Renal cortical epithelial cell (primary cell): ENCODE measurements at places on chromosomes 16 and 17. TPM values are rescaled to one million over a fixed set of nuclear protein-coding genes. Genes with fewer than 3 reads are reported as not detected.
A peak's percentile ranks its signal among the peaks of the same experiment; 100 is the strongest.

Gene KRTAP16-1
- total RNA-seq, result not detected in 2 replicates

Gene KRT17
- total RNA-seq, result 4.1 and 95.2 TPM in 2 replicates

- no peak for DNase-seq
Observed at GRCh38 chr16:58384437-58385055, 7.7 kb upstream of the GINS3 start.

GRCh38 chr17:73580073-73580710 is 64.1 kb downstream of the SDK2 start:
- DNase-seq, result no peak

DNA sequence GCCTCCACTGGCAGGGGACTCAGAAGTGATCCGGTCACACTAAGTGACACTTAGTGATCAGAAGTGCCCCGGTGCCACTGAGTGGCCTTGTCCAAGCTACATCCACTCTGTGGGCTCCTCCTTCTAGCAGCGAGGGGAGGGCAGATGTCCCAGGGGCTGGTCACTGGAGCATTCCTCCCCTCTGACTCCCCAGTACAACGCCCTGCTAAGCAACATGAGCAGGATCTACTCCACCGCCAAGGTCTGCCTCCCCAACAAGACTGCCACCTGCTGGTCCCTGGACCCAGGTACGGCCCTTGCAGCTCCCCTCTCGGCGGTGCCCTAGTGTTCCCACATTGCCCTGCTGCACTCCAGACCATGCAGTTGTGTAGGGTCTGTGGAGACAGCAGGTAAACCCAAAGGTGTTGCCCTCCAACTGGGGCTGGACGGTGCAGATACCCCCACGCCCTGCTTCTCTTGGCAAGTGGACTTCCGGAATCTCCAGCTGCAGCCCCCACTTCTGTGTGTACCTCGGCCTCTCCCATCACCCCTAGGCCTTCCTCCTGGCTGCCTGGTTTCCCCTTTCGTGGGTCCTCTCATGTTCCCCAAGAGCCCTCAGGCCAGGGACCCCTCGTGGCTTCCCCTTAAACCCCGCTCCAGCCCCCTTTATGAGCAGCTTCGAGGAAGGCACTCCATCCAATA is 2.1 kb downstream of the ACE start:
- peak; percentile 80 for DNase-seq

- no peak for DNase-seq
Observed at GRCh38 chr16:11009027-11009755, 64.8 kb downstream of the CLEC16A start.

Gene KPNB1
- 421 and 446 TPM in 2 replicates for total RNA-seq

- DNase-seq, result no peak
Observed at GRCh38 chr17:1260770-1261161, 9.5 kb upstream of the BHLHA9 start.

GRCh38 chr16:66489818-66490217 is 60.1 kb downstream of the TK2 start:
- DNase-seq, result no peak

- peak; percentile 86 for DNase-seq
Observed at GRCh38 chr16:391885-392335, 5.1 kb upstream of the NME4 start.

- no peak for DNase-seq
Observed at GRCh38 chr16:50900391-50900942, 158.6 kb downstream of the CYLD start.

DNA sequence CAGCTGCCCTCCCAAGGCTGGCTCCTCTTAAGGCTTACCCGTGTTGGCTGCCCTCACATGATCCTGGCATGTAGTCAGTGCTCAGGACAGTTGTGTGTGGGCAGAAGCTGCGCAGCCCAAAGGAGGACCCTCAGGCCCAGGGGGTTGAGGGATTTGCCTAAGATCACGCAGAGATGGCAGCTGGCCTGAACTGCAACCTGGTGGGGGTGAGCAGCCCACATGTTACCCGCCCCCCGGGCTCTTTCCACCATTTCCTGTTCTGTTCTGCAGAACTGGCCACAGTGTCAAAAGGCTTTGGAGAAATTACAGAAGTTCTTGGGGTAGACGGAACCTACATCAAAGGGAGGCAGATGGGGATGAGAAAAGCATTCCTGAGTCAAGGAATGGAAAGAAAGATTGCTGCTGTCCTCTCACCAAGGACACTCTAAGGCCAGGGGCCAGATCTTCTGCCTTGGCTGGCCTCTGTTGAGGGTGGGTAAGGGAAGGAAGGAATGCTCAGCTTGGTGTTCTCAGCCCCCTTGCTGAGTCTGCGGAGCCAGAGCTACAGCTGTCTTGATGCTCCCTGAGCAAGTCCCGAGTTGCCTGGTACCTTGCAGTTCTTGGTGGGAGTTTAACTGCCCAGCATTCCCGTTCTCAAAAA is 53.0 kb downstream of the EPN2 start:
- DNase-seq, result no peak

DNA sequence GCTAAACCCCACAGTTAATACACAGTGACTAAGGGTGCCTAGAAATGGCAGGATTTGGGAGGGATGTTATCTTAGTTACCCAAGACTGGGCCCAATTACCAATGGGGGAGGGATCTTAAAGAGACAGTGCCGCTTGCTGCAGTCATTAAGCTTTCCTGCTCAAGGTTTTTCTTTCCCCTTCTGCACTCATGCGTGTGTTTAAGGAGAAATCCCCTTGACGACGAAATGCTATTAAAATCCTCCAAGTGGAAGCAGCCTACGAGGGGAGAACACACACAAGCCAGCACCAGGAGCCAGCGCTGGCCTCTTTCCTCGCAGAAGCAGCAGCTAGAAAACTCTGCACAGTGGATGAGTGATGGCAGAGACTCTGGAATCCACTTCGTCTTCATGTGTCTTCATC is 22.0 kb downstream of the SALL1 start:
- DNase-seq, result peak; percentile 79

GRCh38 chr17:75899353-75899752 is 2.6 kb upstream of the TRIM65 start:
- no peak for DNase-seq

DNA sequence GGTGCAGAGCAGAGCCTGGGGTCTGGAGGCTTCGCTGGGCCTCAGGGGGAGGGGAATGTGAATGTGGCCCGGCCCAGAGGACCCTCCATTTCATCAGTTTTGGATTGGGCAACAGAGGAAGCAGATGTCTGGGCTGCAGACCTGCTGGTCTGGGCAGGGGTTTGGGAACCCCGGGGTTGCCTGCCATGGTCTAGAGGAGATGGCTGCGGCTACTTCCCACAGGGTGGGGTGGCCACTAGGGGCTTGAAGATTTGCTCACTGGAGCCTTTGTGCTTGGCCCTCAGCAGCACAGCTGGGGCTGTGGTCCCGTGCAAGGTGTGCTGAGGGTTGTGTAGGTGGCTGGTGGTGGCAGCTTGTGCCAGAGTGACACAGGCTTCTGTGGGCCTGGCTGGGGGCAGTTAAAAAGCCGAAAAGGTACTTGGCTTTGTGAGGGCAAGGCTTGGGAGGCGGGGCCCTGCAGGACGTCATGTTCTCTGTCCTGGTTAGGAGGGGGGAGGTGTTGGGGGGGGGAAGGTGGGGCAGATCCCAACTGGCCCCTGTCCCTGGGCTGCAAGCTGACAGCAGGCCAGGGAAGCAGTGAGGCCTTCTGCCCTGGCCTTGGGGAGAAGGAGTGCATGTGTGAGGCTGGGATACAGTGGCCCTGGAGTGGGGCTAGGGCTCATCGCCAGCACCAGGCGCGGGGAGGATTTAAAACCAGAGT is 98.0 kb downstream of the KPNA2 start:
- no peak for DNase-seq

GRCh38 chr17:50214976-50215760 is 13.7 kb upstream of the COL1A1 start:
- no peak for DNase-seq

Gene ATP6V0D1
- 127 and 183 TPM in 2 replicates for total RNA-seq

Gene CCL14
- not detected in 2 replicates for total RNA-seq

- DNase-seq, result no peak
Observed at GRCh38 chr17:21297597-21297996, 13.1 kb downstream of the MAP2K3 start.

Gene STUB1
- 78.5 and 115 TPM in 2 replicates for total RNA-seq

DNA sequence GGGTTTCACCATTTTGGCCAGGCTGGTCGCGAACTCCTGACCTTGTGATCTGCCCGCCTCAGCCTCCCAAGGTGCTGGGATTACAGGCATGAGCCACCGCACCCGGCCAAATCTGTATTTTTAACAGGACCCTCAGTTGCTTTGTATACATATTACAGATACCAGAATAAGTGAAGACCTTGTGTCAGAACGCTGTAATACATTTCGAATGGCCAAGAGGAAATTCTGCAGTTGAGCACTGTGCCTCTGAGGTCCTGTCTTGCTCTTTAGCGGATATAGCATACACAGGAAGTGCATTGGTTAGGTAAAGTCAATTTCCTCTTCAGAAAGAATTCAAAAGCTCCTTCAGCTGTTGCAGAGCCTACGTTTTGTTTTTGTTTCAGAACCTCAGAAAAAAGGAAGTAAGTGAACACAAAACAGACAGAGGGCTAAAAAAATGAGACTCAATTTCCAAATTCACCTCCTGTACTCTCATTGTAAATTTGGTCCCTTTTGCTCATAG is 15.7 kb downstream of the CRLF3 start:
- no peak for DNase-seq

- DNase-seq, result no peak
Observed at GRCh38 chr17:16583781-16584180, 14.8 kb upstream of the ZNF287 start.

DNA sequence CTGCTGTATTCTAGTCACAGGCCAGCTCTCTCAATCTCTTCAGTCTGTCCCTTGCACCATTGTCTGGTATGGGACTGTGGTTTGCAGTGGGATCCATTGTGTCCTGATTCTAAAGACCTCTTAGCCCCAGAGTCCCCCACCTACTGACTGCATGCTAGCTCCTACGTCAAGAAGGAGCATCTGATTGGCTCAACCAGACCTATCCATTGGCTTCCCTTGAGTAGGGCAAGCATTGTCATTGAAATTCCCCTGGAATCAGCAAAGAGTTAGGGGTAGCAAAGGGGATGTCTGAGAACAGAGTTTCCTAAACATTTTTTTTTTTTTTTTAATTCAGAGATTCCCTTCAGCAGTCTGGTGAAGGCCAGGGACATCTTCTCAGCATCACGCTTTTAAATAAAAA is 175.3 kb upstream of the MPHOSPH6 start:
- DNase-seq, result no peak

Gene TSPOAP1
- 0.17 and 6.1 TPM in 2 replicates for total RNA-seq

DNA sequence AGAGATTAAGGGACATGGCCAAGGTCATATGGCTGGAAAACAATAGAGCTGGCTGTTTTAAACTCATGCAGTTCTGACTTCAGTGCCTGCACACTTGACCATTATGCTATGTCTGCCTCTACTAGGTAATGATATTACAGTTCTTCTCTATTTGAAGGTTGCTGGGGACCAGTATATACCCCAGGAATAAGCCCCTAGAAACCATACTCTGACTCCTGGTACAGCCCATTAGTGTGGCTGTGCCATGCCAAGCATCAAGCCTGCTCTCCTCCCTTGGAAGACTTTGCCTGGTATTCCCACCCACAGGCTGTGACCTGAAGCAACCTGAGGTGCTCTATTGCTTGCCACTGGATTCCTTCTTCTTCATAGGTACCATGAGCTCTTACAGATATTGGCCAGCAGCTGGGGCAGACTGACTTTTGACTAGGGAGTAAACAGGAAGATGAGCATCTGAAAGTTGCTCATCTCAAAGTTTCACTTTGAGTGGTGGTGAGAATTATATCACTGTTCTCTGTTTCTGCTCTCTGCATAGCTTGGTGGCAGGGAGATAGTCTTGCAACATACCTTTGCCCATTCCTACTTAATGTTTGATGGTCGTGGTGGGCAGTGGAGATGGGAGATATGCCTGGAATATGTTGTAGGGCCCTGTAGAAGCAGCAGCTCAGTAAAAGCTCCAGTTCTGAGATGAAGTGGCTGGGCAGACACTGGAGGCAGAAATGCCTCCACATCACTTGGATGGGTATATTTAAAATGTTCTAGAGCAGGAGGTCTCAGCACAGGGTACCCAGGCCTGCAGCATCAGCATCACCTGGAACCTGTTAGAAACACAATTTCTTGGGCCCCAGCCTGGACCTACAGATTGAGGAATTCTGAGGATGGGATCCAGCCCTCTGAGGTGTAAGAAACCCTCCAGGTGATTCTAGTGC is 274.7 kb downstream of the HS3ST4 start:
- DNase-seq, result no peak

DNA sequence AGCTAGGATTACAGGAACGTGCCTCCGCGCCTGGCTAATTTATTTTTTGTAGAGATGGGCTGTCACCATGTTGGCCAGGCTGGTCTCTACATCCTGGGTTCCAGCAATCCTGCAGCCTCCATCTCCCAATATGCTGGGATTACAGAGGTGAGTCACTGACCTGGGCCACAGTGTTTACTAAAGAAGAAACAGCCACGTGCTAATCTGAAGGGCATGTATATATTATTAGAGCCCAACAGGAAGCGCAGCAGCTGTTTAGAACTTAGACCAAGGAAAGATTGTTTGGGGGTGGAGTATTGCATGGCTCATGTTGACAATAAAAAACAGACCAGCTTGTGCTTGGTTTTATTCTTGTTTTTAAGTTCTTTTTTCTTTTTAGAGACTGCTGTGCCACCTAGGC is 60.2 kb downstream of the HAPSTR1 start:
- no peak for DNase-seq

- peak; percentile 83 for DNase-seq
Observed at GRCh38 chr17:10737168-10737622, 7.4 kb upstream of the TMEM220 start.

GRCh38 chr16:29811896-29812665 is at the start of gene PRRT2:
PRRT2 (plus strand) TSS chr16:29812193; CDS start chr16:29813055, 862 bp downstream.
- DNase-seq, result no peak

Gene CACNG5
- not detected in 2 replicates for total RNA-seq

Gene CDH11
- total RNA-seq, result 3.1 and 7.6 TPM in 2 replicates

Gene LITAFD
- total RNA-seq, result not detected in 2 replicates

Gene TBX4
- not detected in 2 replicates for total RNA-seq

GRCh38 chr17:20083156-20083859 is 74.1 kb downstream of the SPECC1 start:
- no peak for DNase-seq

GRCh38 chr17:66400698-66401097 is 98.3 kb downstream of the PRKCA start:
- DNase-seq, result no peak

GRCh38 chr16:51114382-51114781 is 36.7 kb downstream of the SALL1 start:
- DNase-seq, result no peak

DNA sequence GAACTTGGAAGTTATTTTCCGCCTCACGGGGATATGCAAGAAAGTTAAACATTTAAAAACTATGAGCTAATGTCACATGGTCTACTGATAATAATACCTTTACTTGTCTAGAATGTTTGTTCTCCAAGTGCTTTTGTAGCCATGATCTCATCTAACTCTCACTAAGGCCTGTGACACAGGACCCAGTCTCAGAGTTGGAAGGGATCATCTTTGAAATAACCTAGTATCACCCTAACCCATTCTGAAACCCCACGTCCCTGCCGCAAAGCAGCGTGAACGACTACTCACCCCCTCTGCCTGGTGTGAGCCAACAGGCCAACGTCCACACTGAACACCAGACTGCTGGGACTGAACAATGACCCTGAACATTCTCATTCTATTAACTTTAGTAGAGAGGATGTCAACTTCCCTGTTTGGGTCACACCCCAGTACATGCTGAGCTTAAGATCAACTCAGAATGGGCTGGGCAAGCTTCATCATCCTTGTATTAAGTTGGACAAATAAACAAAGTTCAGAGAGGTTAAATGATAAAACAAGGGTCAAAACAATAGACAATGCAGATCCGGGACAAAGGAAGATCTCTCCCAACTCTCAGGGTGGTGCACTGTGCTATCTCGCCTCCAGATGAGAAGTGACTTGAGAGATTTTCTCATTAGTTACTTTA is 54.8 kb upstream of the BCAR1 start:
- DNase-seq, result peak; percentile 84
